Stimulated activated CD4-positive, alpha-beta T cell treated with anti-CD3 and anti-CD28 coated beads, Interleukin-4, amount 100 ng/mL, for 48 hours (primary cell): ENCODE measurements at places on chromosomes 16 and 17.

GRCh38 chr17:77297693-77298666 lies 157.2 kb downstream of the SEC14L1 start:
- DNase-seq, result no peak

- DNase-seq, result no peak
Observed at GRCh38 chr17:79366988-79367571, 243.8 kb downstream of the RBFOX3 start.

DNA sequence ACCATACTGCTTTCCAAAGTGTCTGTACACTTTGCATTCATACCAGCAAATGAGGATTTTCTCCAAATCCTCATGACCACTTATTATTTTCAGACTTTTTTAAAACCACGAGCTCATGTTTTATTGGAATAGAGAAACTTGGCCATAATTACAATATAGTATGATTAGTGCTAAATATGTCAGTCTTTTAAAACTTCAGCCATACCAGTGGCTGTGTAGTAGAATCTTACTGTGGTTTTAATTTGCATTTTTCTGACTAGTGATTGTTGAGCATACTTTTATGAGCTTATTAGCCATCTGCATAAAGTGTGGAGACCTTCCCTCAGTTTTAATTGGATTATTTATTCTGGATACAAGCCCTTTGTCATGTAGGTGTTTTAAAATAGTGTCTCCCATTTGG lies 57.8 kb downstream of the NLK start:
- no peak for DNase-seq

GRCh38 chr17:43094129-43094835 lies 30.9 kb downstream of the BRCA1 start:
- DNase-seq, result no peak

- DNase-seq, result no peak
Observed at GRCh38 chr17:4342535-4342934, 23.9 kb downstream of the UBE2G1 start.

DNA sequence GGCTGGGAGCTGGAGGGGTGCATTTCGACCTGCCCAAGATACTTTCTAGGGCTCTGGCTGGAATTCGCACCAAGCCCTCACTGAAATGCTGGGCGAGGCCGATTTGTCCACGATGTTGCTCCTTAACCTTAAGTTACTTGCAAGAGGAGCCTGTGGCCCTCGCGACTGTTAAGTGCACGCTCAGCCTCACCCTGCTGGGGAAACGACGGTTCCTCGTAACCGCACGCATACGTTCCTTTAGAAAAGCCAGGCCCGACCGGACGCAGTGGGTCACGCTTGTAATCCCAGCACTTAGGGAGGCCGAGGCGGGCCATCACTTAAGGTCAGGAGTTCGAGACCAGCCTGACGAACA lies 607 bp upstream of the NCOR1 start:
- peak; percentile 27 for DNase-seq

DNA sequence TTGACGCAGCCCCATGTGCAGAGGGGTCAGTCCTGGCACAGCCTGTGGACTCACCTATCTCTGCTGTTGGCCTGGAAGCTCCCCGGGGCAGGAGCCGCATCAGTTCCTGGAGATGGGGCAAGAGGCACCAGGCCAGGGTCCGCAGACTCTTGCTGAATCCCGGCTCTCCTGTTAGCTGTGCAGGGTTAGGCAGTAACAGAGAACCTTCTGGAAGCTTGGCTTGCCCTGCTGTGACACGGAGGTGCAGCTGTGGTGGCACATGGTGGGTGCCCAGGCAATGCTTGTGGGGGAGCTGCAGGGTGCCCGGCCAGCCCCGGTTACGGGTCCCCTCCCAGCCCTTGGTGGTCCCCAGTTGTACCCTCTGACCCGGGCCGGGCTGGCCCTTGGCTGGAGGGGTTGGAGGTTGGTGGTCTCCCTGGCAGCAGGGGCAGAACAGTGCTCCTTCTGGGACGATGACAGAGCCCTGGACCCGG lies 26.0 kb upstream of the ZNF469 start:
- DNase-seq, result no peak

DNA sequence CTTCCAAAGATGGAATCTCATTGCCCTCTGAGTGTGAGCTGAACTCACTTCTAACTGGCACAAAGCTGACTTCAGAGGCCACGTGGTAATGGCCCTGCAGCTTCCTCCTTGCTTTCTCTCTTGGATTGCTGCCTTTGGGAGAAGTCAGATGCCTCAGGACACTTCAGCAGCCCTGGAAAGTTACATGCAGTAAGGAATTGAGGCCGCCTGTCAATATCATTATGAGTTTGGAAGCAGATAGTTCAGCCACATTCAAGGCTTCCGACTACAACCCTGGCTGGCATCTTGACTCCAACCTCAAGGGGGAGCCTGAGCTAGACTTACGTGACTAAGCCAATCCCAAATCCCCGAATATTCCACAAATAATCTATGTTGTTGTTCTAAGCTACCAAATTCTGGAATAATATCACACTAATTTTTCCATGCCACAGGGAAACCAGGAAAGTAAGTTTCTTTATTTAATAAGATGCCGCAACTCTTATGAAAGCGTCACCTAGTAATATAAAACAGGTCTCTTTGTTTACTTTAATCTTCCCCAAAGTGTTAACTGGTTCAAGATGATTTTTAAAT lies 13.6 kb downstream of the CEP20 start:
- DNase-seq, result no peak

GRCh38 chr16:50599494-50599893 lies 51.3 kb downstream of the NKD1 start:
- no peak for DNase-seq

DNA sequence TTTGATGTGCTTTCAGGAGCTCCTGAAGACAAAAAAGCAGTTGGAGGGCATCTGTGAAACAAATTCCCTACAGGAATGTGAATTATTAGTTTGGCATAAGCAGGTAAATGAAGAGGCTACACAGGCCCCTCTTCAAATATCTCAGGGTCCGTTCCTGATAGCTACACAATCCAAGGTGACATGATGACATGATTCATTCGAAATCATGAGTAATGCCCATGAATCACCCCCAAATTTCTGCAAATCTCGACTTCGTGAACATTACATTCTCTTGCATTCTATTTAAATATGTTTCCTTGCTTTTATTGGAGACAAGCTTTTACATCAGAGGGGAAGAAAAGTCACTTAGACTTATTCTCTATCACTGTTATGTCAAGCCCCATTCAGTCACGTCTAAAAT lies 22.3 kb downstream of the GAN start:
- DNase-seq, result no peak

- peak; percentile 35 for DNase-seq
Observed at GRCh38 chr16:5490499-5490898, 392.9 kb upstream of the EEF2KMT start.

- DNase-seq, result no peak
Observed at GRCh38 chr17:49973271-49973615, 4.3 kb downstream of the DLX4 start.

- DNase-seq, result no peak
Observed at GRCh38 chr16:68009157-68009735, 6.5 kb downstream of the DPEP2NB start.

GRCh38 chr17:65550075-65550662 lies 11.3 kb downstream of the AXIN2 start:
- DNase-seq, result no peak

DNA sequence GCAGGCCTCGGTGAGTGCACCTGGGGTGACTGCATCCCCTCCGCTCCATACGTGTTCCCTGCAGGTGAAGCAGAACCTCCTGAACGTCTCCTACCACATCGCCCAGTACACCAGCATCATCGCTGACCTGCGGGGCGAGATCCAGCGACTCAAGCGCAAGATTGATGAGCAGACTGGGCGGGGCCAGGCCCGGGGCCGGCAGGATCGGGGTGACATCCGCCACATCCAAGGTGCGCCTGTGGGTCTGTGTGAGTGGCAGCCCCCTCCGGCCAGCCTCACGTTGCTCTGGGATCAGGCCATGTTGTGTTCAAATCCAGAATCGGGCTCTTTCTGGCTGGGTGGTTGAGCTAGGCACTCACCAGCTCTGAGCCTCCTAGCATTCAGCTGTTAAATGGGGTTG lies 12.5 kb downstream of the BTBD17 start:
- DNase-seq, result no peak

GRCh38 chr16:86082418-86083030 lies 183.6 kb downstream of the IRF8 start:
- no peak for DNase-seq

DNA sequence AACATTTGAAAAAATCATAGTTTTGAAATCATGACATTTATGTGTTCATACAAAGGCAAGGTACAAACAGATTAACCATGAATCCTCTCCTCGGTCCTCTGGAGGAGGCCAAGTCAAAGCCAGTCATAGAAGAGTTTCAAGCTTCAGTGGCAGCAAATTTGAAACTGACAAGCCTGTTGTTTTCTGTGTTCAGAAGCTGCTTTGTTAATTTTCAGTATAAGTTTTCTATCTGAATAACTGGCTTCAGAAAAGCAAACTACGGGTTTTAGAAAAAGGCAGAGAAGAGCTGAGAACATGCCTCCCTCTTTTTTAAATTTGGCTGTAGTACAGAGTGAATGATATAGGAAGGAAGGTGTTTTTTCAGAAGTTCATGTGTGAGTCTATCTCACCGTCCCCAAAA lies 79.6 kb upstream of the CLEC18B start:
- no peak for DNase-seq

- DNase-seq, result no peak
Observed at GRCh38 chr16:1655909-1656807, 21.9 kb upstream of the JPT2 start.

DNA sequence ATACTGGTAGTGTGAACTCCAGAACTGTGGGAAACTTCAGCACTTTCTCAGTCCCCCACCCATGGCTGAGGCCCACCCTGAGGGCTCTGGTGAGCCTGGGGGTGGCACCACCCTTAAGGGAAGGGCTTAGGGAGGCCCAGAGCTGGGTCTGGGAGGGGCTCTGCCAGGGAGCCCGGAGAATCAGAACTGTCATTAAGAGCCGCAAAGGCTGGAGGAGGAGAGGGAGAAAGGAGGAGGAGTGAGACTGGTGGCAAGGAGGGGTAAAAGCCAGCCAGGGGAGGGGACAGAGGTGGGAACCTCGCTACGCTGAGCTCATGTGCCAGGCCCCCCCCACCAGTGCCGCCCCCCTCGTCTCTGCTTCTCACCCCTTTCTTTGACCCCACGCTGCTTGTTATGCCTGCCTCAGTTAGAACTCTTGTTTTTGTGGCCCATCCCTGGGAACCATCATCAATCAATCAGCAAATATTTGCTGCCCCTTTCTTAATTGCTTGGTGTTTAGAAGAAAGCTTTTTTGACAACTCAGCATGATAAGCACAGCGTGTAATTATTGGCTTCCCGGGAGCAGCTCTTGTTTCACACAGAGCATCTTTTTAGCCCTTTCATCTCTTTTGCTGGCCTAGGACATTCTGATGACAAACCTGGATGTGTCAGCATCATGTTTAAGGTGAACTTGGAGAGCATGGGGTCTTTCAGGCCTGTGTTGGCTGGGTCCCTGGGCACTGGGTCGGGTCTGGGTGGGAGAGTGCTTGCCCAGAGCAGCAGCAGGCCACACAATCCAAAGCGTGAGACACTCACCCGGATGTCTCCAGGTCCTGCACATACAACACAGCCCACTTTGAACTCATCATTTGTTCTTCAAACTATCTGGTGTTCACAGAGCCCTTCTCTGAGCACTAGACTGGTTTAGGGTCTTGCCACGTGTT lies 77.7 kb downstream of the NETO2 start:
- DNase-seq, result no peak

DNA sequence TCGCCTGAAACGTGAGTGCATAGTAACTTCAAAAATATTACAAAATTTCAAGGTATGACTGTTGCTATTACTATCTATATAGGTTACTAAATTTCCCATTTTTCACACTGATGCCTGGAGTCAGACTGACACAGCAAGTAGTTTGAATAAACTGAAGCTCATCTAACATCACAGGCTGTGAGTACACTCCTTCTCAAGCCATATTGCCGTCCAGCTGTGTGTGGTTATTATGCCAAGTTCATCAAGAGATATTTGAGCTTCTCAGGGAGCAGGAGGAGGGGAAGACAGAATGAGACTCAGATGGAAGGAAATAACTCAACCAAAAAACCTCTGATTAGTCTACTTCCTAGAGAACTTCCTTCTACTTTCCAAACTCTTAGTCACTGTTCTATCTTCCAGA lies 473.9 kb downstream of the TOX3 start:
- no peak for DNase-seq

GRCh38 chr16:2963723-2964474 lies at the start of gene KREMEN2:
KREMEN2 (plus strand) TSS chr16:2964275; CDS start chr16:2964521, 246 bp downstream.
- DNase-seq, result no peak

DNA sequence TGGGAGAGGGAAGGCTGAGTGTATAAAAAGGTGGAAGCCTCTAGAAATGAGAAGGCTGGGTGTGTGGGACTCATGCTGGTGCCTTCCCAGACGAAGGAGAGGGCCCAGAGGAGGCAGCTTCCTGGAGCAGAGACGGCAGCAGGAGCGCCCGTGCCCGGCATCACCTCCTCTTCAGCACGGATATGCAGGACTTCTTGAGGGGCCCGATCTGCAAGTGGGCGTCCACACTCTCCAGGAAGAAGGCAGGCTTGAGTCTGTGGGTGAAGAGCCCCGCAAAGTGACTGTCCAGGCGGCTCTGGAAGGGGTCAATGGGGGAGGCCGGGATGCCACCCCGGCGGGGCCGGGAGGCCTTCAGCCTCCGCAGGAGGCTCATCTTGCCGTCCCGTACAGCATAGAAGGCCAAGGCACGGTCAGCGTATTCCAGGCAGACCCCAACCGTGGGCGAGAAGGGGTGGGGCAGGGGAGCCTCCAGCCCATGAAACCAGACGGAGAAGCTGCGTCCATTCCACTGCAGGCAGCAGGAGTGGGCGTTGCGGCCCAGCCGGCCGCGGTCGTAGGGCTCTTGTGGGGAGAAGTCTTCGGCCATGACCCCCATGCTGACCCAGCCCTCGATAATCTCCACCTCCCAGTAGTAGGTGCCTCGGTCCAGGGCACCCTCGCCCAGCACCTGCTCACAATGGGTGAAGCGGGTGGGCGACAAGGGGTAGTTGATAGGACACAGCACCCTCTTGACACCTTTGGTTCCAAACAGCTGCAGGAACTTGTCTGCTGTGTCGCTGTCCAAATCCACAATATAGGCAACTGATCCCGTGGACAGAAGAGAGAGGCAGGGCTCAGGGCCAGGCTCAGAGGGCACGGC lies 3.8 kb downstream of the TRIM47 start:
- DNase-seq, result no peak

- no peak for DNase-seq
Observed at GRCh38 chr17:79695797-79696609, 34.7 kb upstream of the ENPP7 start.
